ENCODE measurements at places on chromosomes 16 and 17.
A peak's percentile ranks its signal among the peaks of the same experiment; 100 is the strongest.

- DNase-seq = no peak
Measured at GRCh38 chr17:42282478-42283080, 5.7 kb upstream of the STAT5A start.

- no peak for DNase-seq
Measured at GRCh38 chr17:78993981-78994671, 14.4 kb upstream of the LGALS3BP start.

GRCh38 chr16:49351096-49351487 lies 22.5 kb upstream of the C16orf78 start:
- DNase-seq = no peak

DNA sequence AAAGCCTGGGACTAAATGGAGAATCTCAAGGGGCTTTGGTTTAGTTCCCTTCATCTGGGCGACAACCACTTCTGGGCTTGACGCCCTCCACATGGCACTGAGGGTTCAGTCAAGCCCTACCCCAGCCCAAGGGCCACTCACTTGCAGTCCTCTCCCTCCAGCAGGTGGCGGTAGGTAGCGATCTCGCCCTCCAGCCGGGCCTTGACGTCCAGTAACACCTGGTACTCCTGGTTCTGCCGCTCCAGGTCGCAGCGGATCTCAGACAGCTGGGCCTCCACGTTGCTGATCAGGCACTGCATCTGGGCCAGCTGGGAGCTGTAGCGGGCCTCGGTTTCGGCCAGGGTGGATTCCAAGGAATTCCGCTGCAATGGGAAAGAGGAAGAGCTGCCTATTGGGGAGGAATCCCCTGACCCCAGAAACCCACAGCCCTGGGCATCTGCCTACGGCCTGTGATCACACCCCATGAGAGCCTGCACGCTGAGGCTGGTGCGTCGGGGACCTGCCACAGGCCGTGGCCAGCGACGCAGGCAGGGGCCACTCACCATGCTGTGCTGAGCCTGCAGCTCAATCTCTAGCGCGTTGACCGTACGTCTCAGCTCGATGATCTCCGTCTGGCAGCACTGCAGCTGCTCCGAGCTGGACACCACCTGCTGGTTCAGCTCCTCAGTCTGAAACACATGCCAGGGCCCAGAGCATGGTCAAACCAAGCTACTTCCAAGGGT lies 2.7 kb downstream of the KRT36 start:
- DNase-seq = no peak

DNA sequence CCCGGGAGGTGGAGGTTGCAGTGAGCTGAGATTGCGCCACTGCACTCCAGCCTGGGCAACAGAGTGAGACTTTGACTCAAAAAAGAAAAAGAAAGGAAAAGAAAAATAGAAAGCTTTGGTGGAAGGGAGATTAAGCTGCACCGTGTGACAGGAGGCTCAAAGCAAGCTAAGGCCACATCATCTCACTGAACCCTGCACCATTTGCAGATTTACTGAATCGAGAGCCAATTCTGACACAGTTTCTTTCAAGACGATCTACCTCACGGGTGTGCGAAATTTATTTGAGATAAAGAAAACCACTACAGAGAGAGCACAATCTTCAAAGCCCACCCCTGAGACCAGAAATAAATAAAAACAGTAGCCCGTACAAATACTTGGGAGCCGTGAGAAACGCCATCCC lies 49.6 kb downstream of the RTN4RL1 start:
- no peak for DNase-seq

DNA sequence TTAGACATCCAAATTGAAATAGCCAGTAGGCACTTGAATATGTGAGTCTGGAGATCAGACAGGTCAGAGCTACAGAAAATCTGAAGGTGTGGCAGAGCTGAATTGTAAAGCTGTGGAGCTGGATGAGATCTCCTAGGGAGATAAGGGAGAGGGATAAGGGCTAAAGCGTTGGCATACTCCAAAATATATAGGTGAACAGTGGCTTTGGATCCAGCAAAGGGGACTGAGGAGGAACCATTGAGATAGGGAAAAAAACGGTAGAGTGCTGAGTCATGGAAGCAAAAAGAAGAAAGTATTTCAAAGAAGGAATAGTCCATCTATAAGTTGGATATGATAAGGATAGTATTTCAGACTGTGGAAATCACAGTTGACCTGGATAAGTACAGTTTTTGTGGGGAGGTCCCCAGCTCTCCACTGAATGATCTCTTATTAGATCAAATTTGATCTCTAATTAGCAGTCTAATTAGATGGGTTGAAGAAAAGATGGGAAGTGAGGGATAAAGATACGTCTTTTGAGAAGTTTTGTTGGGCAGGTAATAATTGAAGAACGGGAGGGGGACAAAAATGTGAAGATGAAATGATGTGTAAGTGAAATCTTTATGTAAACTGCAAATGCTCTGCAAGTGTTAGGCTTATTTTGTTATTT lies 587 bp upstream of the DBF4B start:
- no peak for DNase-seq

DNA sequence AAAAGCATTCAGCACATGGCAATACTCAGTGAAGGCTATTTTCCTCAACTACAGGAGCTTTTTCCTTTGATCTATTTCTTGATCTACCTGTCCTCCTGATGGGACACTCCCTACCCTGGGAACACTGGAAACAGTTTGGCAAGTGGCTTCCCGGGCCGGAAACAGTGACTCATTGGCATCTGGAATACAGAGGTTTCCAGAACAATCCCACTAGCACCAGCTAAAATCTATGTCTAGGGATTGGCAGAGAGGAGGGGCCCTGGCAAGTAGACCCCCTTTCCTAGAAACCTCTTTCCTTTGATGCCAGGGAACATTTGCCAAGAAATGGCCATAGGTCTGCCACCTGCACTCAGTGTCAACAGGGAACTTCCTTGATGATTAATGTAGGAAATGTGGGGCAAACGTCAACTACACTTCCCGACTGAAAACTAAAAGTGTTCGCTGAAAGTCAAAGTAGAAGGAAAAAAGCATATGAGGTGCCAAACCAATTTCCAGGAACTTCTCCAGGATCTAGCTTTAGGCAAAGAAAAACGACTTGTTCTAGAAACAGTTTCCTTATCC lies 30.4 kb upstream of the FBXW10B start:
- peak; percentile 35 for DNase-seq

DNA sequence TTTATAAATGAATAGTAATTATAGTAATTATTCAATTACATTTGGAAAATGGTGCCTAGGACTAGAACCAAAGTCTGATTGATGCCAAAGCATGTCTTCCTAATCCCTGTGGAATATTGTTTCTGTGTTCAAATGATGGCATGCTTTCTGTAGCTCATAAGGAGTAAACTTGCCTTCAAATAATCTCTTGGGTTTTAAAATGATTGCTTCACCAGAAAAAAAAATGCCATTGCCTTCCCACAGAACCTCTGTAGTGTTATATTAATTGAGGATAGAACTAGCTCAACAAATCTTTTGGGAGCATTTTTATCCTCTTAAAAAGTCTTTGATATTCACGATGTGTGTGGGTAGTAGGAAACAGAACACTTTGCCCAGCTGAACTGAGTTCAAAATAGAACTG lies 7.7 kb upstream of the TMEM100 start:
- DNase-seq = peak; percentile 54

All from LHCN-M2 (cell line).